ENCODE measurements at places on chromosomes 16 and 17. TPM values are rescaled to one million over a fixed set of nuclear protein-coding genes. Genes with fewer than 3 reads are reported as not detected.

Gene APOH
- total RNA-seq: not detected

Gene MT1G
- total RNA-seq: not detected

Gene TPSAB1
- not detected for total RNA-seq

Gene TP53TG3F
- not detected for total RNA-seq

Gene MFAP4
- not detected for total RNA-seq

Gene TSNAXIP1
- 0.39 TPM for total RNA-seq

Gene G6PC1
- not detected for total RNA-seq

Gene ESRP2
- total RNA-seq: 2.9 TPM

Gene ZMYND15
- total RNA-seq: 0.06 TPM

Gene WNT3
- total RNA-seq: 0.47 TPM

Gene TMIGD1
- total RNA-seq: not detected

Gene TMC6
- 40.7 TPM for total RNA-seq

Gene C17orf107
- 0.88 TPM for total RNA-seq

Gene ACSM2A
- total RNA-seq: not detected

Gene MYH13
- total RNA-seq: not detected

Gene P2RX5
- 1.2 TPM for total RNA-seq

Gene DNAH17
- 0.05 TPM for total RNA-seq

Gene ARHGDIA
- 426 TPM for total RNA-seq

Gene RSKR
- total RNA-seq: 5.1 TPM

Gene CD300A
- total RNA-seq: not detected

Data from glomerular endothelial cell (primary cell).